T-helper 22 cell (primary cell): ENCODE measurements at places on chromosomes 2 and 18.

DNA sequence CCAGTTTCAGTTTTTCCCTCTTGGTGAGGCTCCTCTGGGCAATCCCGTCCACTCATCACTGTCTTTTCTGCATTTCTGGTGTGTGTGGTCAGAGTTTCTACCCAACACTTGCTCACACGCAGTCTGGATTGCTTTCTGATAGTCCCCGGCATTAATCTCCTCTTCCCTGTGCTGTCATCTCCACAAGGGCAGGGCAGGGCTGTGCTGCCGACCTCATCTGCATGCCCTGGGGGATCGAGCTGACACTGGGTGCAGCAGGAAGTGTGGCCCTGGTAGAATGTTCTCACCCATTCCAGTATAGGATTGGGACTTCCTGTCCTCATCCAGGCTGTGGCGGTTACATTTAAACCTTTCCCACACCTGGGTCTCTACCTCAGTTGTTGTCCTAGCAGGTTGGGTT lies 80.0 kb upstream of the FAM136A start:
- no peak for DNase-seq

DNA sequence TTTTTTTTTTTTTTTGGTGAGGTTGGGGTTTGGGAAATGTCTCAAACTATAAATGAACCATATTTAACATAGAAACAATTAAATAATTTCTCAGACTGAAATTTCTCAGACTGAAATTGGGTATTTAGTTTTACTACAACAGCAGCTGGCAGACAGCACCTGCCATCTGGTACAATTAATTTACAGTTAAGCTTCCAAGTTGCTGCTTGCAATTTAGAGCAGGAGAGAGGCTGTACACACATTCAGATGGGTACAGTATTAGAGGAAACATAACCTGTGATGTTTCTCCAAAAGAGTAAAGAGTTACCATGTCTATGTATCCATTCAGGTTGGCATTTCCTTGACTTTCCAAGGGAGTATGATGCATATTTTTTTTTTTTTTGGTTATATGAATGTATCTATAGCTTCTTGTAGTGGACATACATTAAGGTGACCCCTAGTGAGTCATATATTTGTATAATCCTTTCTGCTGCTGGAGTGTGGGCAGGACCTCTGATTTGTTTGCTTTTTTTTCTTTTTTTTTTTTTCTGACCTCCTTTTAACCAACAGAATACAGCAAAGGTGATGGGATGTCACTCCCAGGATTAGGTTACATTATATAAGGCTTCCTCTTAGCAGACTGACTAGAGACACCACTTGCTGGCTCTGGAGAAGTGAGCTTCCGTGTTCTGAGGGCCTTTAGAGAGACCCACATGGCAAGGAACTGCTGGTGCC lies 201.7 kb downstream of the PTH2R start:
- no peak for DNase-seq

- no peak for DNase-seq
Measured at GRCh38 chr2:61710711-61711110, 143.1 kb downstream of the FAM161A start.

DNA sequence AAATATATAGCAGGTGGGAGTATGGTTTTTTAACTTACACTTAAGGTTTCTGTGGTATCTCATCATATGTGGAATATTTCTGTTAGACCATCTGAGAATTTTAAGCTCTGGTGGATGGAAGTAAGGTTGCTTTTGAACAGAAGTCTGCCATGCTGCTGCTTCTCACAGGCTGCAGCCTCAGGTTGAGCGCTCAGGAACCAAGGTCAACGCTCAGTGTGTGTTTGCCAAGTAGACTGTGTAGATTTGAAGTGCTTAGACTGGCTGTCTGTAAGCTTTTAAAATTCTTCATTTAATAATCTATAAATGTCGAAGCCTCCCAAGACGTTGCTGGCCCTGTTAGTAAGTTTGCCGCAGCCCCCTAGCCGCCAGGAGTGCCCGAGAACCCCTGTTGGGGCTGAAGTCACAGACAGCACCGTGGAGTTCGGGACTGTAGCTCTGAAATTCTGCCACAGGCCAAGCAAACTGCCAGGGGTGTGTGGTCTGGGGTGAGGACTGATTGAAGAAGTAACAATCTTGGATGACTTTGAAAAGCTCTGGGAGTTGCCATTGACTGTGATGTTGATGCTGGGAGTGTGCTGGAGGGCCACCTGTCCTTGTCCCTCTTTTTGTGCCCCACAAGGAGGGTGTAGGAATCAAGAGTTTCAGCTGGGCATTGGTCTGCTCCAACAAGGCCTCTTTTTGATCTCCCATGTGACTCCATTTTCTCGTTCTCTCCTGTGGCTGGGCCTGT lies 26.9 kb downstream of the INPP4A start:
- no peak for DNase-seq
